Neural progenitor cell (in vitro differentiated cells): ENCODE measurements at places on chromosomes 12 and 14.

DNA sequence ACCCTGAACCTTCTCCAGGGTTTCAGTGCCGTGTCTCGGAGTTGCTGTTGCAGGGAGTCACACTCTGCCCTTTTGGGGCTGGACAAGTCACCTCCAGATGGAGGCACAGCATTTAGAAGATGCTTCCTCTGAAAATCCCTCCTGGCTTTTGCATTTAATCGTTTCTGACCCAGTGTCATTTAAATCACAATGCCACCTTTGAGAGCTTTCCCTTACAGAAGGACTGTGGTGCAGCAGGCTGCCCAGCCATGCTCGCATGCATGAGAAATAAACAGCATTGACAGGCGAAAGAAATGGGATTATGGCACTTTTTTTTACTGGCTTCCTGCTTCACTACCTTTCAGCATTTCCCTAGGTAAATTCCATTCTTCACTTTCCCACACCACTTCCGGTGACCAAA lies 113.4 kb upstream of the DYRK2 start:
- DNase-seq: peak; percentile 31

GRCh38 chr12:123972457-123973401 lies at the start of the genes CCDC92 and ZNF664:
TSS of gene CCDC92 (minus strand) at chr12:123972831. CDS start at chr12:123944305, 28,526 bp downstream.
TSS of gene ZNF664 (plus strand) at chr12:123973215. CDS start at chr12:124012145, 38,930 bp downstream.
- DNase-seq: peak; percentile 99

DNA sequence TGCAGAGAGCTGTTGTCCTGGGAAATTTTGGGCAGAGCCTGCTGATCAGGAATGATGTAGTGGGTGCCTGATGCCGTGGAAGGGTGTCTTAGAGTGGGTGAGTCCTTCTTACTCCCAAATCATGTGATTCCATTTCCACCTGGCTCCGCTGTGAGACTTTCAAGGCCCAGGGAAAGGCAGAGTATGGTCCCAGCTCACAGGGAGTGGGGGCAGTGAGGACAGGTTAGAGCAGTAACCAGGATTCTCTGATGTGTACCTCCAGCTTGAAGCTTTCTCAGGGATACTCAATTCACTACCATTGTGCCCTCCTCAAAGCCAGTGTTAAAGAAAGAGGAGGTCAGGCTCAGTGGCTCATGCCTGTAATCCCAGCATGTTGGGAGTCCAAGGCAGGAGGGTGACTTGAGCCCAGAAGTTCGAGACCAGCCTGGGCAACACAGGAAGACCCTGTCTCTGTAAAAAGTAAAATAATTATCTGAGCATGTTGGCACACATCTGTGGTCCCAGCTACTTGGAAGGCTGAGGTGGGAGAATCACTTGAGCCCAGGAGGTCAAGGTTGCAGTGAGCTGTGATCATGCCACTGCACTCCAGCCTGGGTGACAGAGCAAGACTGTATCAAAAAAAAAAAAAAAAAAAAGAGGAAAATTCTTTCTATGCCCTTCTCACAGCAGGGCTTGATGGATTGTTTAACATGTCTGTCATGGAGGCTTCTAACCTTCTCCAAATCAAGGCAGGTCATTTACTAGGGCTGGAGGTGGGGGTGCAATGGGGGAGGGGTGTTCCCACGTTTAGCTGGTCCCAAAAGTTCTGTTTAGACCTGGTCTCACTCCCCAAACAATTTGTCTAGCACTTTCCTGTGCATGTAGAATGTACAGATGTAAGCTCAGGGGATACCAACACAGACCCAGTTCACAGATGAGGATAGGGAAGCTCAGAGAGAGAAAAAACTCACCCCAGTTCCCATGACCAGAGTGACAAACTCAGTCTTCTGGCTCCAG lies 12.5 kb upstream of the IQSEC3 start:
- DNase-seq: no peak

- DNase-seq: no peak
Measured at GRCh38 chr14:30108975-30109700, 181.5 kb upstream of the PRKD1 start.

GRCh38 chr12:12885096-12885792 lies 6.1 kb upstream of the GPRC5A start:
- peak; percentile 18 for DNase-seq

DNA sequence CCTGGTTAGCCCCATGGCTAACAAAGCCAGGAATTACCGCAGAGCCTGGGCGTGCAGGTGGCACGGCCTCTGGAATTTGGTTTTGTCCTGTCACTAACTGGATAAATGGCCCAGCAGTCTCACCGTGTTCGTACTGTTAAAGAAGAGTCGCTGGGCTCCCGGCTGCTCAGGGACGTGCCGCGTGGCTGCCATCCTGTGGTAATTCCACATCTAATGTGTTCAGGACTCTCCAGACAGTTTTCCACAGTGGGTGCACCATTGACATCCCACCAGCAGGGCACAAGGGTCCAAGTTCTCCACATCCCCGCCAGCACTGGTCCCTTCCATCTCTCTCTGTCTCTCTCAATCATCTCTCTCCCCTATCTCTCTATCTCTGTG lies 19.6 kb downstream of the NOC4L start:
- DNase-seq: no peak

GRCh38 chr12:88194868-88195267 lies 52.8 kb downstream of the TMTC3 start:
- no peak for DNase-seq

- no peak for DNase-seq
Measured at GRCh38 chr12:7395950-7396349, 48.0 kb downstream of the CD163L1 start.

GRCh38 chr12:89831310-89832095 lies 122.9 kb upstream of the ATP2B1 start:
- DNase-seq: no peak

DNA sequence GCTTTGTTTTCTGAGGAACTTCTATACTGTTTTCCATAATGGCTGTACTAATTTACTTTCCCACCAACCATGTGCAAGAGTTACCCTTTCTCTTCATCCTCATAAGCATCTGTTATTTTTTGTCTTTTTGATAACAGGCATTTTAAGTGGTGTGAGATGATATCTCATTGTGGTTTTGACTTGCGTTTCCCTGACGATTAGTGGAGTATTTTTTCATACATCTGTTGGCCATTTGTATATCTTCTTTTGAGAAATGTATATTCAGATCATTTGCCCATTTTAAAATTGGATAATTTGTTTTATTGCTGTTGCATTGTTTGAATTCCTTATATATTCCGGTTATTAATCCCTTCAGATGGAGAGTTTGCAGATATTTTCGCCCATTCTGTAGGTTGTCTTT lies 10.2 kb upstream of the HMGA2 start:
- no peak for DNase-seq

DNA sequence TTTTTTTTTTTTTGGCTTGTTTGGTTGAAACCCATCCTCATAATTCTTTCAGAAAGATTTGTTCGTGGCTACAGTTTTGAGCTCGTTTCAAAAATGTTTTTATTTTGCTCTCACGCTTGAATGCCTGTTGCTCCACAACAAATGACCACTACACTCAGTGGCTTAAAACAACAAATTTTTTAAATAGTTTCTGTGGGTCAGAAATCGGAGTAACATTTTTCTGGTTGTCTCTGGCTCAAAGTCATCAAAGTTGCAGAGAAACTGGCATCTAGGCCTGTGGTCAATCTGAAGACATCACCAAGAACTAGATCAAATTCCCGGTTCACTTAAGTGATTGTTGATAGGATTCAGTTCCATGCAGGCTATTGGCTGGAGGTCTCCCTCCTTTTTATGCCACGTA lies 560.0 kb downstream of the SNAPC1 start:
- no peak for DNase-seq

DNA sequence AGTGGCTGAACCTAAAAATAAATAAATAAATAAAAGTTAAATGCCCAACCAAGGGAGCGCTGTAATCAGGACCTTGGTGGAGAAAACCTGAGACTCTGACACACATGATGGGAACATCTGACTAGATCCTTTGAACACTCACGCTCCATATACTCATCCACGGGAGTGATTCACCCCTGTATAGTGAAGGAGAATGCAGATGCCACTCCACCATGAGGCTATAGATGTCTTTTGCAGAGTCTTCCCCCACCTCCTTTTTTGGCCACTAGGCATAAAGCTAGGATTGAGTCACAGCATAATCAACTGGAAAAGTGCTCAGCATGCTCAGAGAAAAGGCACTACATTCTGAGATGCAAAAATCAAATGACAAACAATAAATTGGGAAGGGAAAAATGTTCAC lies 19.0 kb downstream of the ADAM20 start:
- no peak for DNase-seq

- DNase-seq: no peak
Measured at GRCh38 chr14:31251028-31251958, 43.7 kb upstream of the HECTD1 start.

DNA sequence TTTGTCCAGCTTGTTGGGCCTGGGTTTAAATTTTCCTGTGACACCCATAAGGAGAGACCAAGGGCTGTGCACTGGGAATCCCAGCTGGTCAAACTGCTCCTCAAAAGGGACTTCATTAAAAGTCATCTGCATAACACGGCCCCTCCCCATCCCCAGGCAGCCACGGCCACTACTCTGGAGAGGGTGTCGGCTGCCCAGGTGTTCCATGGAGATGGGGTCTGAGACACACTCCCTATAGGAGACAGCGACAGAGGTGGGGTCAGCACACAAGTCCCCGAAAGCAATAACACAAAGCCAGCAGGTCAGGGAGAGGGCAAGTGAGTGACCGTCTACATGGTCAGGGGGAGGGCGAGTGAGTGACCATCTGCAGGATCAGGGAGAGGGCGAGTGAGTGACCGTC lies 75.6 kb upstream of the BCL11B start:
- DNase-seq: no peak

DNA sequence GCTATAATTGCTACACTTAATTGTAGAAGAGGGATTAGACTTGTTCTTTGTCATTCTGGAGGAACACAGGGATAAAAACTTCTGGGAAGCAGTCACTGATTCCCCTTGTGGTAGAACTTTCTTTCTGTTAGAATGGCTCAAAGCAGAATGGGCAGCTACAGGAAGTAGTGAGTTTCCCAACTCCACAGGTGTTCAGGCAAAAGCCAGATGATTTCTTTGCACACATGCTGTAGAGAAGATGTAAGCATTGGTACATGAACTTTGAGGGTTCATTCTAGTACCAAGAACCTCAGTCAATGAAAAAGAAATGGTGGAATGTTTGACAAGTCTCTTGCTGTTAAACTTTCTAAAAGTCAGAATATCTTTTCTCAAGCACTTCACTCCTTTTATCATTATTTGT lies 4.3 kb downstream of the NDUFA9 start:
- DNase-seq: peak; percentile 11

DNA sequence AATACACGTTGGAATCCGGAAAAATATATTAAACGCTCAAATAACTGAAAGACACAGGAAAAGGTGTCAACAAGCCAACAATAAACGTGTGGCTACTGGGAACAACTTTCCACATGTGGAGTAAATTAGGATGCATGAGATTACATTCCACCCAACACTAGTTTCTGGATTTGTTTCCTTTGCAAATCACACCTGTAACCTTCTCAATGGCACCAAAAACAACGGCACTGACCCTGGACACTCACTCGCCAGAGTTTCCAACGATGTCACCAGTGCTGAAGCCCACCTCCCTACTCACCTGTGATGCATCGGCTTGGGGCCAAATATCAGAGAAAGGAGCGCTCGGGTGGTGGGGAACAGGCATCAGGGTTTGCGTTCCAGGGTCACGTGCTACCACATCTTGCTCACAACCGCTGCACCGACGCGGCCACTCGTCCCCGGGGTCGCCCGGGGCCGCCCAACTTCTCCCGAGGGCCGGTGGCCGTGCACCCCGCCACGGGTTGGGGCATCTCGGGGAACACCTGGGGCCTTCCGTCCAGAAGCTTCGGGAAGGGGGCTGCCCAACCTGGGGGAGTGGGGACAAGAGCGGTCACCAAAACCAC lies 629 bp downstream of the PRDM4 start:
- peak; percentile 50 for DNase-seq

DNA sequence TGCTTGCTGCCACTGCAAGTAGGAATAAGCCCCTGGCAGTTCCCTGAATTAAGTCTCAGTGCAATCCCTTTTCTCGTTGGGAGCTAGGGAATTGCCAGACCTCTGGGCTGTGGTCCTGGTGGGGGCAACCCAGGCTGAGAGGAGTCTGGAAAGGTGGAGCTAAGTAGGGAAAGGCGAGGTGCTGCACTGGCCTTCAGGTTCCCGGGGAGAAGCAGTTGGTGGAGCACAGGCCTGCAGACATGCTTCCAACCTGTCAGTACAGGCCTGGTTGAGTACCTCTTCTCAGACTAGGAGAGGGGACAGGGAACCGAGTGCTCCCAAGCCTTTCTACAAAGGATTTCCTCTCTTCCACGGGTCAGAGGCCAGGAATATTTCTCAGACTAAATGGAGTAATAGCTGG lies 1.5 kb downstream of the NRIP2 start:
- no peak for DNase-seq

DNA sequence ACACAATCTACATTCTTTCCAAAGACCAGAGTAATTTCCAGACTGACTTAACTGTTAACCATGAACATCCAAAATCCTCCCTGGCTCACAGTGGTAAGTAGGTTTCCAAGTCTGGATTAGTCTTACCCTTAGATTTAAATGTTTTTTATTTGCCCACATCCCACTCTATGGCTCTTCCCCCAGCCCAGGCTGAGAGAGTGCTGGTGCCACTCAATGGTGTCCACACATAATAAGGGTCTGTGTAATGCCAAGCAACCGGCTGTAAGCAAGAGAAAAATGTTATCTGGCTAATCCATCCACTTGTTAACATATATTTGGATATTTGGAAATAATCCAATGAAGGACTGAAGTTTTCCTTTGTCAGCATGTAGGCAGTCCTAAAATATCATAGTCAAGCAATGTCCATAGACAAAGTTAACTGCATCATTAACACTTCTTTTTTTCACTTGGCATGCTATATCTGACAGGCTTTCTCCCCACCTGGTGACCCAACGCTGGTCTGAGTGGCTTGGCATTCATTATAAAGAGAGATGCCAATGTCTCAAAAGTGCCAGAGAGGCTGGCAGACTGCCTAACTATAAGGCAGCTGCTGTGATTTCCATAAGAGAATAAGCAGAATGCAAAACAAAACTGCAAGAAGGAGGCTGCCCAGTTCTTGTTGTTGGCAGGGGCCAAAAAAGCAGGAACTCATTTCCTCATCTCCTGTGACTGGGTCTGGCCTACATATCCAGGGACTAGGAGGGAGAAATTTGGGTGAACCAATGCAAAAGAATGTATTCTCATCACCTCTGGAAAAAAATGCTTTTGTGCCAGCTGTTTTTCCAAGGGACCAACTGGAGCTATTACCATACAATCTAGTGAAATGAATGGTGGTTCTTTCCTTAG lies 13.9 kb upstream of the HOXC13 start:
- no peak for DNase-seq

- no peak for DNase-seq
Measured at GRCh38 chr14:92316937-92317336, 6.0 kb upstream of the SLC24A4 start.

- no peak for DNase-seq
Measured at GRCh38 chr12:79098530-79098929, 234.0 kb downstream of the SYT1 start.

GRCh38 chr12:92208613-92209121 lies 63.0 kb upstream of the BTG1 start:
- DNase-seq: peak; percentile 8
